ENCODE measurements at places on chromosomes 5 and 9.

DNA sequence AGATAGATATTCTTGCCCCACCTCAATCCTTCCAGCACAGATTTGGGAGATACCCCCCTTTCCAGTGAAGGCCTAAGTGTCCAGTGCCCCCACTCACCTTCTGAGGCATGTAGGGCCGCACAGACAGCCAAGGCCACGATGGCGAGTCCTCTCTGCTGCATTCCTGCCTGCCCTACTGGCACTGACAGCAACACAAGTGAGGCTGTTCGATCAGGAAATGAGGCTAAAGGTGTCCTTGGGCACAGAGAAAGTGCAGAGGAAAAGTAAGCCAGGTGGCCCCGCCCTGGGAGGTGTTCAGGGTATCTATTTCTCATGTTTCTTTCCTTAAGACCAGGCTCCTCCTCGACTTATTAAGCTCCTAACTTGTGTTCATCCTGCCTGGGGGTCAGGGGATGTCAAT is at the start of gene CCL28:
Gene CCL28 (minus strand): TSS at position 236 of the 400 bp plus-strand sequence. CDS start 75 bp downstream, at position 161.
- DNase-seq: no peak

GRCh38 chr5:166713295-166713694 is 1578.2 kb upstream of the WWC1 start:
- no peak for DNase-seq

- DNase-seq: no peak
Measured at GRCh38 chr9:31394015-31394473, 990.4 kb upstream of the ACO1 start.

DNA sequence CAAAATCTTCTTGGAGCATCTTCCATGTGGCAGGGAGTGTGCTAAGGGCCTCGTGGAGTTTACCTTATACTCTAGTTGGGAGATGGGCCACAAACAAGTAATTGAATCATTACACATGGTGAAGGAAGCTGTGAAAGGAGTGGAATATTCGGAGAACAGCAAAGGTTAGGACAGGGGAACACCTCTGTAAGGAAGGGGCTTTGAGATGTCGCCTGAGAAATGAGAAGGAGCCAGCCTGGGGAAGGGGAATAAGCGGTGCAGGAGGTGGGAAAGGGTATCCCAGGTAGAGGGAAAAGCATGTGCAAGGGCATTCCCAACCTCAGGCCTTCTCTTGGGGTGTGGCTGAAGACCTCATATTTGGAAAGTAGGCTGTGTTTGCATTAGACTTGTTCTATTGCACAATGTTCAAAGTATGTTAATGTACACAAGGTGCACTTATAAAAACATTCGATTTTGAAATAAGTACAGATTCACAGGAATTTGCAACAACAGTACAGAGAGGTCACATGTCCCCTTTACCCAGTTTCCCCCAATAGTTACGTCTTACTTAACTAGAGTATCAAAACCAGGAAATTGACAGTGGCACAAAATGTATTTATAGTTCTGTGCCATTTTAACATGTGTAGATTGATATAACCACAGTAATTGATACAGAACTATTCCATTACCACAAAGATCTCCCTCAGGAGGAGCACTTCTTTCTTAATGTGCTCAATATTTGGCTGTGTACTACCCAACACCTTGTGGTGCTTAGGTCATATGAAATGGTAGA is 2.4 kb upstream of the STOM start:
- DNase-seq: no peak

DNA sequence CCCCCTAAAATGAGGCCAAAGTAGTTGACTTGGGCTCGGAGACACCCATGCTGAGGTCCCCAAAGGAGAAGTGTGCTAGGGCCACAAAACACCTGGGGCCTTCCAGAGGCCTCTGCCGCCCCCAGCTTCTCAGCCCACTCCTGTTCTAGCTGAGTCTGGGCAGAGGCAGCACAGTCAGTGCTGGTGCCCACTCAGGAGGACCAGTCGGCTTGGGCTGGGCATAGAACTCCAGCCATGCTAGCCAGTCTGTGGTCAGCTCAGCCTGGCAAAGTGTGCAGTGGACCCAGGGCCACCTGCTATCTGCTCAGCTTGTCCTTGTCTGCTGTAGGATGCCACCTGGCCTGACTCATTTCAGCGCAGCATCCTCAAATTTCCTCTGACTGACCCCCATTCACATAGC is 254.6 kb downstream of the FSTL4 start:
- no peak for DNase-seq

DNA sequence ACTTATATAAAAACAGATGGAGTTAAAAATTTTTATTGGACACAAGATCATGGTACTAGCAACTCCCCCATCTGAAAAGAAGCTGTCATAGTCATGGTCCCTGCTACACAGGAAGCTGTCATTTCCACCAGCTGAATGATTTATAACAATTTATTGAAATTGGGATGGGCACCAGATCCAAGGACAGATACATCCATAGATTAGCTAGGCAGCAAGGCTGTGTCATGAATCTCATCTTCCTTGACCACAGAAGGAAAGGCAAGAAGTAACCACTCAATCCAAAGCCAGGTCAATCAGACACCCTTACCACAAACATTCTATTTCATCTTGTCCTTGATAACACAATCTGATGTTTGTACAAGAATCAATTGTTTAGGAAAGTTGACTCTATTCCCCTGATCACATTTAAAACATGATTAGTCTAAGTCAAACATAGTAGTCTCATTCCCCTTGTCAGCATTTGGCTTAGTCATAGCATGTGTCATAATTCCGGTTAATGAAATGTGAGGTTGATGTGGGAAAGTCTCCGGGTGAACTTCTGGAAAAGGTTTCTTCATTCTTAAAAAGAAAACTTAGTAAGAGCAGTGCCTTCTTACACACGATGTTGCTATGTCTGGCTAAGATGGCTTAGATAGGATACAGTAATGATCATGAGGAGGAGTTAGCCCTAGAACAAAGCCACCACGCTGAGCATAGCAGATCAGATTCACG is 462.6 kb upstream of the PAPPA start:
- no peak for DNase-seq

GRCh38 chr5:156148301-156148700 is 178.7 kb upstream of the SGCD start:
- no peak for DNase-seq

DNA sequence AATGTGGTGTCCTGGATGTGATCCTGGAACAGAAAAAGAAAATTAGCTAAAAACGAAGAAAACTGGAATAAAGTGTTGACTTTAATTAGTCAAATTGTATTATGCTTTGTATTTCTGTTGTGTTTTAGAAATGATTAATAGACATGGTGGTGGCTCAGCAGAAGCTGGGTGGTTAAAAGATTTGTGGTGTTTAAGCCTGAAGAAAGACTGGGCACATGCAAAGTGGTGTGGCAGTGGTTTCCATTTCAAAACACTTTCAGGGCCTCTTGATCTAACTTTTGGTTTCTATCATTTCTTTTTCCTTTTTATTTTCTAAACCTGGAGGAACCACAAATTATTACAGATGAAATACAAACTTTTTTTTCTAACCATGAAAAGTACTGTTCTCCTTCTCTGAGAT is 44.1 kb downstream of the ADGRV1 start:
- no peak for DNase-seq

DNA sequence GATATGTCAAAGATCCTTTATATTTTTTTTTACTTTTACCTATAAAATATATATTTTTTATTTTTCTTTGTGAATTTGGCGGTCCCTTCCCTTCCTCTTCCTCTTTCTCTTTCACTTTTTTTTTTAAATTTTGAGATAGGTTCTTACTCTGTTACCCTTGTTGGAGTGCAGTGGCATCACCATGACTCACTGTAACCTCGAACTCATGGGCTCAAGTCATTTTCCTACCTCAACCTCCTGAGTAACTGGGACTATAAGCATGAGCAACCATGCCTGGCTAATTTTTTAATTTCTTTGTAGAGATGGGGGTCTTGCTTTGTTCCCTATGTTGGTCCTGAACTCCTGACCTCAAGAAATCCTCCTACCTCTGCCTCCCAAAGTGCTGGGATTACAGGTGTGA is 258.0 kb upstream of the CLINT1 start:
- no peak for DNase-seq

Data from stimulated activated CD8-positive, alpha-beta memory T cell treated with anti-CD3 and anti-CD28 coated beads, Interleukin-4, amount 100 ng/mL, for 24 hours (primary cell).